Mesenteric fat pad (tissue), 1 donor: ENCODE measurements at places on chromosomes 1 and 21. TPM values are rescaled to one million over a fixed set of nuclear protein-coding genes. Genes with fewer than 3 reads are reported as not detected.

DNA sequence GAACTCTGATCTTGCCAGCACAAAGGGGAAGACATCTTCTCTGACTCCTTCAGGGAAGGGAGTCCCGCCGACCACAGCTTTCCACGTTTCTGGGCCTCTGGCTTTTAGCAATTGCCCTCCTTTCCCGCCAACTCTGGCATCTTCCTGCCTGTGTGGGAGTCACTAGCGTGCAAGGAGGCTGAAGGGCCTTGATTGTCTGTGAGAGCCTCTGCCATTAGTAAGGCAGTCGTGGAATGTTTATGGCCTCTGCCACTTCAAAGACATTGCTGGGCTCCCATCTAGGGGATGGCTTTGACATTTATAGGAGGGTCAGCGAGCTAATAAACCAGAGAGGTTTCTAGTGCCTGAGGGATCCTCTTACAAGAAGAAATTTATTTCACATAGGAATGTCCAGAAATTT is 14.3 kb upstream of the PROK1 start:
- DNase-seq = no peak

ADAM30 gene
- total RNA-seq = not detected

DNA sequence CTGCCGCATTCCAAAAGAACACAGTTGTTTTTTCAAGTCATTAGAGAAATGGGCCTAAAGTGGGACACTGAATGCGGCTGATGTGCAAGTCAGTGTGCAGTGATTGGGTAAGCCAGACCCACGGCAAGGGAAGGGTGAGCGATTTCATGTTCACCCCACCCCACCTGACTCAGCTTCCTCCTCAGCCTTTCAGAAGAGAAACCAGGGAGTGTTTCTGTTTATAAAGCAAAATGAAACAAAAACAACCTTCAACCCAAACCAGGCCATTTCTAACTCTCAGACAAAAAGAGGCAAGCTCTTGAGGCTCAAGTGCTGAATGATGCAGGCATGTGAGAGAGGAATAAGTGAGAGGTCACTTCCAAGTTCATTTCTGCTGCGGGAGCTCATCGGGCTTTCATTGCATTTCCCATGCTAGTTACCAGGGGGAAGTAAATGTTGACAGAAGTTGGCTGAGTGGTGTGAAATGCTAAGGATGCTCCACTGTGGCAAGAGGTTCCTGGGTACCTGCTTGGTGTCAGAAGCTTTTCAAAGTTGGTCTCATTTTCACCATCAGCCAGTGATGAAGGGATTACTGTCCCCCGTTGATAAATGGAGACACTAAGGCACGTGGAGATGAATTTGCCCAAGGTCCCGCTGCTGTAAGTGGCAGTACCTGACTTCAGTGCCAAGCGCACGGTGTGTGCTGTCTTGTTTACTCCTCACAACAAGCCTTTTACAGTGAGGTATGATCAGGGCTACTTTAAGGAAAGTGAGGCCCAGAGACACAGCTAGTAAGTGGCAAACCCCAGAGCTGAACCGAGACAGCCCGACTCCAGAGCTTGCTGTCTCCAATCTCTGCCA is 29.1 kb downstream of the STPG1 start:
- DNase-seq = no peak

- no peak for DNase-seq
Measured at GRCh38 chr1:13723810-13724209, 23.8 kb downstream of the PRDM2 start.

GRCh38 chr1:236952246-236953003 is 51.8 kb downstream of the MT1HL1 start:
- DNase-seq = no peak

GRCh38 chr1:181151378-181152326 is 63.2 kb downstream of the IER5 start:
- DNase-seq = no peak

DNA sequence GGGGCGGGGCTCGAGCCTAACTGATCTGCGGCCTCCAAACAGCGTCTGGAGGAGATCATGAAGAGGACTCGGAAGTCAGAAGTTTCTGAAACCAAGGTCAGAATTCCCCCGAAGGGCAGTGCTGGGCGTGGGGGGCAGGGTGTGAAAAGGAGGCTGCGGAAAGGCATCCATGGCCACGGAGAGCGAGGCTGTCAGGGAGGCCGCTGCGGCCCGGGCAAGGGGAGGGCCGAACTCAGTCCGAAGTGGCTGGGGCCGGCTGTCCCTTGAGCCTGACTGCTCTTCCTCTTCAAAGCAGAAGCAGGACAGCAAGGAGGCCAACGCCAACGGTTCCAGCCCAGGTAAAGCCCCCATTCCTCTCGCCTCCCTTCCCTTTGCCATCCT is 23.2 kb downstream of the MAP7D1 start:
- DNase-seq = no peak

NRIP1 gene
- 57.8 TPM for total RNA-seq

IFT25 gene
- total RNA-seq = 17.2 TPM

- no peak for DNase-seq
Measured at GRCh38 chr1:108051631-108052377, 86.8 kb upstream of the VAV3 start.

CFHR4 gene
- not detected for total RNA-seq

TAS1R1 gene
- not detected for total RNA-seq

GRCh38 chr1:170063109-170063826 is 11.2 kb downstream of the KIFAP3 start:
- DNase-seq = no peak

ACTL8 gene
- total RNA-seq = not detected

- no peak for DNase-seq
Measured at GRCh38 chr1:72466376-72466775, 184.0 kb upstream of the NEGR1 start.

AK5 gene
- total RNA-seq = not detected

KCNA2 gene
- total RNA-seq = 1.5 TPM

GRCh38 chr21:16084776-16085364 is 355.1 kb downstream of the USP25 start:
- no peak for DNase-seq

GRCh38 chr1:42385283-42385682 is 4.7 kb downstream of the RIMKLA start:
- no peak for DNase-seq

CLEC20A gene
- not detected for total RNA-seq

GRCh38 chr21:45709173-45709572 is 65.6 kb downstream of the PCBP3 start:
- no peak for DNase-seq

GRCh38 chr1:15918962-15919715 is 56.8 kb downstream of the ZBTB17 start:
- DNase-seq = no peak

GRCh38 chr1:109816175-109816811 is 52.6 kb upstream of the EPS8L3 start:
- no peak for DNase-seq

- no peak for DNase-seq
Measured at GRCh38 chr1:102566182-102566581, 542.1 kb downstream of the COL11A1 start.

NHLH1 gene
- total RNA-seq = 0.42 TPM

GRCh38 chr1:228276901-228277490 is 69.2 kb downstream of the OBSCN start:
- peak; percentile 73 for DNase-seq

GBP5 gene
- total RNA-seq = 2.1 TPM

GRCh38 chr1:6396998-6397397 is 3.4 kb upstream of the ACOT7 start:
- DNase-seq = no peak

GRCh38 chr21:43585924-43586413 is 73.3 kb downstream of the HSF2BP start:
- no peak for DNase-seq

- DNase-seq = no peak
Measured at GRCh38 chr1:196466166-196466565, 142.1 kb downstream of the KCNT2 start.

DNA sequence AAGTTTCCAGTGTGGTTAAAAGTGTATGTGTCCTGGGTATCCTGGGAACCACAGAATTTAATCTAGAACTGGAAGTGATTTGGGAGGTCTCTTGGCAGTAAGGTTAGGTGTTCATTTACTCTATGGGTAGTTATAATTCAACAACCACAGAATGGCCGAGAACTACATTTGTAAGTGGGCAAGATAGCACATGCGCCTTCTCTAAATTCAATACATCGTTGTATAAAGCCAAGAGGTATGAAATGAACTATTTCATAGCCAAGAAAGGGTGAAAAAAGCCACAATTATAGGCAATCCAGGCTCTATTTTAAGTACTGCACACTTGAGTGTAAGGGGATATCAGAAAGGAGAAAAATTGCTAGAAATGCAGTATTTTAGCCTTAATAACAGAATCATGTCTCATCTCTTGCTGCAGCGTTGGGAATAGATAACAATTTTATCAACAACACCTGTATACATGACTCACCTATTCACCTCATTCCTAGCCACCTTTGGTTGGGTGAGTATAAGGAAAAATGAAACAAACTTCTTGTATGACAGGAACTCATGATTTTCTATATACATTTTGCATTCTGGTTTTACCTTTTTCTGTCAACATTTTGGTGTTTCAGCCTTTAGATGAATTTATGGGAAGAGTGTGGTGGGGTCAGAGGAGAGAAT is 4.5 kb downstream of the SDCCAG8 start:
- DNase-seq = no peak

MTARC1 gene
- total RNA-seq = 539 TPM

DNA sequence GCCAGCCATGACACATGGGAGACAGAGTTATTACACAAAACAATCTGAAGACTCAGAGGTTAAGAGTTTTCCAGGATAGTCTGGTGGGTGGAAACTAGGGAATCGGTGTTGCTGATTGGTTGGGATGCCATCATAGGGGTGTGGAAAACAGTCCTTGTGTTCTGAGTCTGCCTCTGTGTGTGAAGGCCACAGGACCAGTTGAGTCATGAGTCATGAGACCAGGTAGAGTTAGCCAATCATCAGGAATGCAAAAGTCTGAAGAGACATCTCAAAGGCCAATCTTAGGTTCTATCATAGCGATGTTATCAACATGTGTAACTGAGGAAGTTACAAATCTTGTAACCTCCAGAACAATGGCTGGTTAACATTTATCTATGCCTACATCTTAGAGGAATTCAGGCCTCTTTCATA is 49.7 kb upstream of the NEK7 start:
- no peak for DNase-seq

OR2AK2 gene
- not detected for total RNA-seq

- no peak for DNase-seq
Measured at GRCh38 chr1:21379571-21379970, 60.4 kb upstream of the NBPF3 start.

CAPZA1 gene
- total RNA-seq = 142 TPM

GRCh38 chr1:4076346-4076745 is 176.3 kb upstream of the C1orf174 start:
- DNase-seq = peak; percentile 51

GRCh38 chr1:56819387-56819899 is at the start of gene FYB2:
TSS of gene FYB2 (minus strand) at chr1:56819404. CDS start at chr1:56819290, 114 bp downstream.
- no peak for DNase-seq

PDZK1IP1 gene
- total RNA-seq = 2.8 TPM

GRCh38 chr1:208965351-208965750 is 618.2 kb upstream of the CAMK1G start:
- DNase-seq = no peak

- DNase-seq = no peak
Measured at GRCh38 chr1:22114083-22115012, 28.5 kb downstream of the WNT4 start.

PSMG1 gene
- total RNA-seq = 38.0 TPM

- DNase-seq = no peak
Measured at GRCh38 chr21:21132390-21132789, 134.2 kb downstream of the NCAM2 start.

GRCh38 chr21:22885079-22885478 is 1886.9 kb downstream of the NCAM2 start:
- DNase-seq = no peak

SGIP1 gene
- total RNA-seq = 4.2 TPM
